Right hindlimb (tissue), 1 donor: ENCODE measurements at places on chromosomes 16 and 17.

- DNase-seq, result no peak
Measured at GRCh38 chr16:66510711-66511601, 39.0 kb downstream of the TK2 start.

DNA sequence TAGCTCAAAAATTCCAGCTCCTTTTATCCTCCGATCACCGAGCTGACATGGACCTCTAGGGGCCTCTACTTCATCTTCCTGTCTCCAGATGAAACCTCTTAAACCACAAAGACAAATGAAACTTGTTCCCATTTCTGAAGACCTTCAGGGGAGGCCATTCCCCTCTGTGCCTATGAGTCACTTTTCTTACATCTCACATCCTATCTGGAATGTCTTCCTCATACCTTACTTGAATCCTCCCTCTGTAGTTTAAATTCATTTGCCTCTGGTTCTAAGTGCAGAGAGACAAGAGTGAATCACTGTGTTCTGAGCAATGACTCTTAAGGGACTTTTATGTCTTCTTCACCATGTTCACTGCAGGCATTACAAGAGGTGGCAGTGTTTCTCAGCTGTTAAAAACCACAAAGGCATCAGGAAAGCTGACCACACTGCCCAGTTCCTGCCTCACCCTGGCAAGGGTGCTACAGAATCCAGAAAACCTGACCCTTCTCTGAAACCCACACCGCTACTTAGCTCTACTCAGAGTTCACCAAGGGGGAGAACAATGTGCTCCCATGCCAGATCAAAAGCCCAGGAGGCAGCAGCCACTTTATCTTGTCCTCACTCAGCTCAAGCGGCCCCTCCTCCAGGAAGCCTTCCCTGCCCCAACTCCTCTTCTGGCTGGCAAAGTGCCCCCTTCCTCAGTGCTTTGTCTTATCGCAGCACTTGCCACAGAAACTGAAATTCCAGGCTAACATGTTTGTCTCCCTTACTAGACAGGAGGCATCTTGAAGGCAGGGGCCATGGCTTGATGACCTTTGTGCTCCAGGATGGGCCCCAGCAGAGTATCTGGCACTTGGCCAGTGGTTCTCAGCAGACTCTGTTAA, 6.4 kb downstream of the CUEDC1 start:
- DNase-seq, result no peak

GRCh38 chr17:18928628-18929125, 23.3 kb upstream of the SLC5A10 start:
- no peak for DNase-seq

DNA sequence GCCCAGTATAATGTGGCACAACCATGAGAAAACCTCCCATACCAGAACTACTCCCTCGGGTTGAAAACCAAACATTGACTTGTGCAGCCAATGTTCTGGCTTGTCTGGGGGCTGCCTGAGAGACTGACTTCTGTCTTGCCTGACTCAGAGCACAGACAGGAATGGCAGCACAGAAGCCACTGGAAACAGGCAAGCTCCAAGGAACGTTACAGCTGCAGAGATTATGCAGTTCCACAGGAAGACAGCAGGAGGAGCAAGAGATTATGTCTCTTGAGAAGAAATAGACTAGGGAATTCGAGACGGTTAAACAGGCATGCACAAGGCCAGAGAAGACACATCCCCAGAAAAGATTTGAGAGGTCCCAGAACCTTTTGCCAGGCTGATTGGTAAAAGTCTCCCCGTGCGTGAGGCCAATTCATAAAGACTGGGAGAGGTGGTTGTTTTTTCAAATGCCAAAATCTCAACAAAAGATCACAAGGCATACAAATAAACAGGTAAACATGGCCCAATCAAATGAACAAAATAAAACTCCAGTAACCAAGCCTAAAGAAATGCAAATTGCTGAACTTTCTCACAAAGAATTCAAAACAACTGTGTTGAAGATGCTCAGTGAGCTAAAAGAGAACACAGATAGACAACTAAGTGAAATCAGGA, 90.6 kb upstream of the CDH5 start:
- DNase-seq, result no peak

- DNase-seq, result peak; percentile 13
Measured at GRCh38 chr17:77210331-77210730, 69.6 kb downstream of the SEC14L1 start.
